NCI-H2081 treated with DMSO at 0.1 percent for 48 hours (cell line): ENCODE measurements at places on chromosomes 2 and 18.
A peak's percentile ranks its signal among the peaks of the same experiment; 100 is the strongest.

GRCh38 chr18:26335571-26336487 is 109.6 kb downstream of the TAF4B start:
- no peak for DNase-seq

- no peak for DNase-seq
These were observed 143.3 kb upstream of the SIX3 start for GRCh38 chr2:44798139-44798659.

- DNase-seq = no peak
These were observed 30.6 kb downstream of the GPR45 start for GRCh38 chr2:105272176-105272575.

- DNase-seq = no peak
These were observed 638.2 kb downstream of the FBXO15 start for GRCh38 chr18:73509460-73509859.

- DNase-seq = no peak
These were observed 1441.6 kb downstream of the SUCLG1 start for GRCh38 chr2:83017366-83018090.

- no peak for DNase-seq
These were observed 32.2 kb upstream of the CTLA4 start for GRCh38 chr2:203835420-203835819.

- DNase-seq = no peak
These were observed 10.3 kb upstream of the CIB4 start for GRCh38 chr2:26651470-26651771.

GRCh38 chr18:43863180-43863579 is 585.9 kb upstream of the SYT4 start:
- no peak for DNase-seq

- DNase-seq = no peak
These were observed 766.8 kb upstream of the FAM98A start for GRCh38 chr2:34365932-34366331.

GRCh38 chr2:134866498-134867099 is 28.2 kb downstream of the ACMSD start:
- DNase-seq = no peak

DNA sequence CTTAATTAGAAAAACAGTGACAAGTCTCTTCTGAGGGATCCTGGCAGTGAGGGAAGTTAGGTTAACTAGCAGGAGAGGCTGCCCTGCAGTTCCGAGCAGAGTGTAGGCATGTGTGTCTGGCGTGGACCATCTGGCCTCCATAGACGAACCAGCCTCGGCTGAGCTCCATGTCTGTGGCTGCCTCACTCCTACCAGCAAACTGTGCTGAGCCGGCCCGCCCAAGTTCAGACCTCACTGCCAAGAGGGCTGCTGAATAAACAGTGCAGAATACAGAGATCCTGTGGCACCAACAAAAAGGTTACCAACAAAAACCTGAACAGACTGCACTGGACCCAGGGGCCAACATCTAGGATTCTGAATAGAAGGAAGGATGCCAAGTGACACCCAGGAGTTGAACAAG is 27.3 kb downstream of the INO80C start:
- no peak for DNase-seq

- no peak for DNase-seq
These were observed 372.7 kb upstream of the VWC2L start for GRCh38 chr2:214038186-214038585.

DNA sequence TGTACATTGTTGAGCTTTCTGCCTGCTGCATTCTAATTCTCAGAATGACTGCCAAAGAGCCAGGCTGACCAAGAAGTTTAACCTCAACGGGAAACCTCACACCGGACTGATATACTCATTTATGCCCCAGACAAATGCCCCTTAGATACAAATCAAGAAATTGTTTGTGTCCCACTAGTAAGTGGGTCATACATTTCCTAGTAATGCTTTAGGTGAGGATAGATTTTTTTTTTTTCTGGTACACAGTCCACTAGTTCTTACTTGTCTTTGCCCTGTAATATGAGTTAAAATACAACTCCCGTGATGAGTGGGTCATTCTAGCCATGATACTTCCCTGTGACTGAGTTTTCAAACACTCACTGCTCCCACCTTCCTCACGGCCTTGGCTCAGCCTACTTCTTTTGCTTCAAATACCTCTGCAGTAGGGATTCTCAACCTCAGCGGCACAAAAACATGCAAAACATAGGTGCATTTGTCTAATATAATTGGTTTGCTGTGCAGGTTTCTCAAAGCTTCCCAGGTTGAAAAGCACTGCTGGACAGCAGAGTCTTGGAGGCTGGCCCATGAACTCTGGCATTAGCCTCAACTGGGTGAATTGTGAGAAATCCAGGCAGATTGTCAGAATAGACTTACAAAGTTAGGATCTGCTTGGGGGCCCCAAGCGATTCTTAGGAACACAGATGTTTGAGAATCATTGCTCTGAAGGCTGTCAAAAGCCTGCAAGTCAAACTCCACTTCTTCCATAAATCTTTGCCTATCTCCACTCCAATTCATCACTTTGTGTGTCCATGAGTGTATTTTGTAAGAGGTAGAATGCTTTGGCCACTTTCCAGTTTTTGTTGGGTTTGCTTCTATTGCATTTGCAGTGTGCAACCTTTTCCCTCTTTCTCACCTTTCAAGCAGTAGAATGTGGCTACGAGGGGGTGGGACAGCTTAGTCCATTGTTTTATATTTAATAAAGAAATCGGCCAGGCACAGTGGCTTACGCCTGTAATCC is 35.5 kb downstream of the TGIF1 start:
- DNase-seq = no peak

DNA sequence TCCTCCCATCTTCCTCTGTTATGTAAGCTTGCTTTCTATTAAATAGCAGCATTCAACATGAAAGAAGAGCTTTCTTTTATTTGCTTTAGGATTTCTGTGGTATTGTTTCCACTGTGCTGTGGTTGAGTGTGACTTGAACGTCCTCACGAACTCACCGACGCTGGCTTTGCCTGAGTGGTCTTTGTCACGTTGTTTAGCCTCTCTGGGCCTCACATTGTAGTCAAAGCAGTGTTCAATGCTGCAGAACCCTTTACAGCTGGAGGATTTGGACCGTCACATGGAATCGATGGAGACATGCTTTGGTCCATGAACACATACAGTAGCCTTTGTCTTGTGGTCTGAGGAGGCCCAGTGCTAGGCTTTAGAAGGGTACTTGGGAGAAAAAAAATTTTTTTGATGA is 66.3 kb downstream of the TANC1 start:
- DNase-seq = no peak

DNA sequence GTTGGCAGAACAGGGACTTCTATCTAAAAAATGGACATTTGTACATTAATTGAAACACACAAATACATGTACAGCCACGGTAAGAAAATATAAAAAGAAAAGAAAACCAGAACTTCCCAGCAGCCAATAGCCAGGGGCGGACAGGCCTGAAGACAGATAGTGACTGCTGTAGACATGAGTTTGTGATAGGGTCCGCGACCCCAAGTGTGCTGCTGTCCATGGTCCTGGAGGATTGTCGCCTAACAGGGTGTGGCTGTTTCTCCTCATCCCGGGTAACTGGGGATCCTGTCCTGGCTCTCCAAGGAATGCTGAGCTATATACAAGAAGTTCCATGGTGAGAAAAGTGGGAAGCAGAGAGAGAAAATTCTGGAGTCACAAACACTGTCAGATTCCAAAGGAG is 266.5 kb upstream of the SALL3 start:
- no peak for DNase-seq

- no peak for DNase-seq
These were observed 75.4 kb downstream of the SP110 start for GRCh38 chr2:230144355-230144754.

DNA sequence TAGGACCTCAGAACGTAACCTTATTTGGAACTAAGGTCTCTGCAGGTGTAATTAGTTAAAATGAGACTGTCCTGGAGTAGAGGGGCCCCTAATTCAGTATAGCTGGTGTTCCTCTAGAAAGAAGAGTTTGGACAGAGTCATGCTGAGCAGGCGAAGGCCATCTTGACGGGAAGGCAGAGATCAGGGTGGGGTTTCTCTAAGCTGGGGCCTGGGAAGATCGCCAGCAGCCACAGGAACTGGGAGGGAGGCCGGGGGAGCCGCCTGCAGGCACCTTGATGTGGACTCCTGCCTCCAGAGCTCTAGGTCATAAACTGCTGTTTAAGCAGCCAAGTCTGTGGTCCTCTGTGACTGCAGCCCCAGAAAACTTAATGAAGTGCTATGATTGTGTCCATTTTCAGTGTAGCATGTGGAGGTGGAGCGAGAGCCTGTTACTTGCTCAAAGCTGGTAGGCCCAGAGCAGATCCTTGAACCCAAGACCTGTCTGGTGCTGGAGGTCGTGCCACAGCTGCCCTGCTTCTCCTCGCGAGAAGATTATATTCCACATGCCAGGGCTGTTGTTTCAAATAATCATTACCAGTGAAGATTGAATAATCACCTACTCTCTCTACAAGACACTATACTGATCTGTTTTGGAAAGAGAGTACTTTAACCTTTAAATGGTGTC is 105.7 kb downstream of the TPO start:
- DNase-seq = no peak

- no peak for DNase-seq
These were observed 357.2 kb upstream of the SALL3 start for GRCh38 chr18:78622251-78622906.

GRCh38 chr2:56151841-56152240 is 31.9 kb upstream of the CCDC85A start:
- DNase-seq = no peak

DNA sequence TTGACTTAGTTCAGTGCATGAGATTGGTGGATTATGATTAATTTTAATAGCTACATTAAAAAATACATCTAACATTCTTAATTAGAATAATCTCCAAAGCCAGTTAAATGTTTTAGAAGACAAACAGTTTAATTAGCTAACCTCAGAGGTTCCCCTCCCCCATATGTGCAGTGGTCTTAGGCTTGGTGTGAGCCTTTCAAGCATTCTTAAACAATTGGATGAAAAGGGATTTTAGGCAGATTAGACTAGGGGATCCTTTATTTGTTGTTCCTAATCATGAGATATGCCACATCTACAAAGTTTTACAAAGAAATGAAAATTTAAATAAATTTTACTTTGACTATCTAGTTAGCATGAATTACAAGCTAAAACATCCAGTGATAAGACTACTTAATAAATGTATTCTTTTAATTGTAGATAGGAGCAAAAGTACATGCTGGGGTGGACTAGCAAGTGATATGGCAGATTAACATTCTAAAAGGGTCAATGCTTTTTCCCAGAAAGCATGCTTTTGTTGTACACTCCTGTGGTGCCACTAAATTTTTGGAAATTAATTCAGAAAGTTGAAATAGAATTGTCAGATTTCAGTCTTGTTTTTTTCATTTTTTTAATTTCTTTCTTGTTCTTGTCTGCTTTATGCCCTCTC is 42.7 kb upstream of the OTX1 start:
- no peak for DNase-seq

- DNase-seq = peak; percentile 90
These were observed 540.6 kb downstream of the RIT2 start for GRCh38 chr18:42574871-42575270.

DNA sequence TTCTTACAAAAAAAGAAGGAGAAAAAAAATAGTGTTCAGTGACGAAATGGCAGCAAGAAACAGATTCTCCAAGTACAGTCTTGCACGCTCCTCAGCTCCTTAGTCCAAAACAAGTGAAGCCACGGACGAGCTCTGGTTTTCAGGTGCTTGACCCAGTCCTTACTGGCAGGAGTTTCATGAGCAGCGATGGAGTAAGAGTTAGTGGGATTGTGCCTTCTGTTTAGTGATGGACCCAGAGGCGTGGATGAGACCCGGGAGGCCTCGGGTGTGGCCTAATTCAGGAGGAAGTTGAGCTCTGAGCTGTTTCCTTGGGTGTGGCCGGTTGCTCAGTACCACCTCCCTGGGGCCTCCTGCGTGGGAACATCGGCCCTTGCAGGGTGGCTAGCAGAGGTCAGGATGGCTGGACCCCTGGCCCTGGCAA is 52.0 kb downstream of the KIF5C start:
- no peak for DNase-seq

- DNase-seq = no peak
These were observed 13.5 kb upstream of the PRLH start for GRCh38 chr2:237552908-237553307.

DNA sequence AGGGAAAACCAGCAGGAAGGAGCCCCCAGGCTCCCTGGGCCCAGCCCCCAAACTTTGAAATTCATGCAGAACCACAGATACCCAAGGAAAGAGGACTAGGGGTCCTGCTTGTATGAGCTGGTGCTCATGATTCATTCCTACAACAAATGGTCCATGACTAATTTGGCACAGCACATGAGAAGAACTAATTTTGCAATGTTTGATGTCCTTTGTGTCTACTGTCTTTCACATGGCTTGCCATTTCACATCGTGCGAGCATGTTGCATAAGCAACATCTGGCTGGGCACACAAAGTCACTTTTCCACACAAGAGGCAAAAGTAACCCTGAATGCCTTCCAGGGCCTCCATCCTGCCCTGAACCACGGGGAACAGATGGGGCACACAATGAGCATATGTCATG is 149.6 kb upstream of the APCDD1 start:
- no peak for DNase-seq

DNA sequence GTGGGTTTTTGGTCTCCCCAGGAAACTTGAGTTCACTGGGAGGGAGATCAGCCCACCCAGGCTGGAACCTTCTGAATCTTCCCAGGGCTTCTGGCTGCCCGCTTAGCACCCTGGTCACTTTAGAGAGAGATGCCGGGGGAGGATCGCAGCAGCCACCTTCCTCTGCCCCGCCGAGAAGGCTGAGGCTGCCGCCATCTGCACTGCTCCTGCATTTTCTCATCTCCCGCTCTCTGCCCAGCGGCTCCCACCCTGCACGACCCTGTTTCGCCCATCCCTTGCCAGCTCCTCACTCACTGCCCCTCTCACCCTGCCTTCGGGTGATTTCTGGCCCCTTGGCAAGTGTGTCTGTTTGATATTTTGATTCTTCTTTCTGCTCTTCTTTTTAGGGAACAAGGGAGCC is 82.6 kb upstream of the ATG16L1 start:
- DNase-seq = no peak

GRCh38 chr18:59323931-59324622 is 5.6 kb upstream of the CPLX4 start:
- DNase-seq = no peak

GRCh38 chr18:63559567-63560491 is 17.7 kb downstream of the SERPINB12 start:
- no peak for DNase-seq

DNA sequence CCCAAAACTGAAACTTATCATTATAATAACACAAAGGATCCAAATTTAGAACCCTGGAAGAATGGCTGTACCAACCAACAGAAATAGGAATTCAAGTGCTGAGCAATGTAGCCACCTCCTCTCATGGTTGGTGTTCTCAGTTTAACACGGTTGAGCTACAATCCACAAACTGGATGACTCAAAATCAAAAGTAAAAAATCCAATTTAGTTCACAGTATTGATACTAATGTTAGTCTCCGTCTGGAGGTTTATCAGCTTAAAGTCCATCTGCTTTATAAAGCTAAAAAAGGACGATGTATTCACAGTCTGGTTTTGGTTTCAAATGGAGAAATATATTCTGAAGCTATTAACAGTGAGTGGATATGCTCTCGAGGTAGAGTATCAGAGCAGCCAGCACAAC is 40.5 kb downstream of the CNTNAP5 start:
- DNase-seq = no peak

DNA sequence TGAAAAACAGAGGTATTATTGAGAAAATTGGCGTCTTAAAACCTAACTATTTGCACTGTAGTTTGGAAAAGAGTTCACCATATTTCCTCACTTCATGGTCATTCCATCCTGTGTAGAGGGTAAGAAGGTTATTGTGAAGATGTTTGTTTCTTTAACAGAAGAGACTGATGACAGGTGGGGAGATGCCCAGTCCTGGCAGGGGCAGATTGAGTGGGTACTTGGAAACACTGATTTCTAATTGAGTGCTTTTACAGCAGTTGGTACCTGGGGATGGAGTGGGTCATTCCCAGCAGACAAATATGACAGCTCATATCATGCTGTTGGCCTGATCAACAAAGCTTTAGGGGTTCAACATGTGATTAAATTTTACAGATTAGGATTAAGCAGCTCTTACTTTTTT is 67.5 kb downstream of the MYOM1 start:
- no peak for DNase-seq
